Mammary microvascular endothelial cell (primary cell): ENCODE measurements at places on chromosomes 3 and 15. TPM values are rescaled to one million over a fixed set of nuclear protein-coding genes. Genes with fewer than 3 reads are reported as not detected.

The TUSC7 gene
- total RNA-seq = not detected in 2 replicates

The TM4SF18 gene
- 317 and 346 TPM in 2 replicates for total RNA-seq

The HSPBAP1 gene
- total RNA-seq = 3.7 and 5.1 TPM in 2 replicates

The GOLGA6L7 gene
- not detected in 2 replicates for total RNA-seq

The EFCAB12 gene
- not detected in 2 replicates for total RNA-seq
